ENCODE measurements at places on chromosomes 2 and 18. TPM values are rescaled to one million over a fixed set of nuclear protein-coding genes. Genes with fewer than 3 reads are reported as not detected.

The CCDC150 gene
- total RNA-seq, result 4.5 TPM

The COX5B gene
- total RNA-seq, result 351 TPM

The MBD1 gene
- 51.4 TPM for total RNA-seq

The PRSS56 gene
- total RNA-seq, result under 0.01 TPM

The IL37 gene
- not detected for total RNA-seq

The SIX3 gene
- total RNA-seq, result 1.2 TPM

The ATP5MC3 gene
- total RNA-seq, result 64.4 TPM

DNA sequence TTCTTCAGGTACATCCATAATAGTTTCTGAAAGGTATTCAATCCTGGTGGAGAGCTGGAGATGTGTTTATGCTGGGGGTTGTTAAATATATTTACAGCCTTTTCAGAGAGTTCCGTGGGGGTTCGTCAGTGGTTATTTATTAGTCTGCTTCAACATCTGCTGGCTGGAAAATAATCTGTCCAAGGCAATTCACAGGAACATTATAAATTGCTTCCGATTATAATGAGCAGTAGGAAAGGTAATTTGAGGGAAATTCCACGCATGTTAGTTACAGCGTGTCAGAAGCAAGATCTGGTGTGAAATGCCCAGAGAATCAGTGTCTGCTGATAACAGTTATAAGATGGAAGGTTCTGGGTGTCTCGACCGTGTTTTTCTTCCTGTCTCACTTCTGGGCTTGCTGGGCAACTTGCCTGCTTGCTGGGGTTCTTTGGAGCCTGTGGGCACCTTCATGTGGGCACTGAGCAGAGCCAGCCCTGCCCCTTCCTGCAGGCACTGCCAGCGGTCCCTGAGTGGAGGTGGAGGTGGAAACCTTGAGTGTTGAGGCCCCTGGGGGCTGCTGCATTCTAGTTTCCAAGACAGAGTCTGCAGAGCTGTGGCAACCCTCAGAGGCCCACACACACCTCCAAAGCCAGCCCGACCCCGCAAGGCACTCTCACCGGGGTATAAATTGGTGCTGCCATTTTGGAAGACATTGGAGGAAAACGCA lies 185.7 kb downstream of the FAM210A start:
- DNase-seq, result no peak

GRCh38 chr2:119338826-119339561 lies 27.6 kb downstream of the C2orf76 start:
- no peak for DNase-seq

DNA sequence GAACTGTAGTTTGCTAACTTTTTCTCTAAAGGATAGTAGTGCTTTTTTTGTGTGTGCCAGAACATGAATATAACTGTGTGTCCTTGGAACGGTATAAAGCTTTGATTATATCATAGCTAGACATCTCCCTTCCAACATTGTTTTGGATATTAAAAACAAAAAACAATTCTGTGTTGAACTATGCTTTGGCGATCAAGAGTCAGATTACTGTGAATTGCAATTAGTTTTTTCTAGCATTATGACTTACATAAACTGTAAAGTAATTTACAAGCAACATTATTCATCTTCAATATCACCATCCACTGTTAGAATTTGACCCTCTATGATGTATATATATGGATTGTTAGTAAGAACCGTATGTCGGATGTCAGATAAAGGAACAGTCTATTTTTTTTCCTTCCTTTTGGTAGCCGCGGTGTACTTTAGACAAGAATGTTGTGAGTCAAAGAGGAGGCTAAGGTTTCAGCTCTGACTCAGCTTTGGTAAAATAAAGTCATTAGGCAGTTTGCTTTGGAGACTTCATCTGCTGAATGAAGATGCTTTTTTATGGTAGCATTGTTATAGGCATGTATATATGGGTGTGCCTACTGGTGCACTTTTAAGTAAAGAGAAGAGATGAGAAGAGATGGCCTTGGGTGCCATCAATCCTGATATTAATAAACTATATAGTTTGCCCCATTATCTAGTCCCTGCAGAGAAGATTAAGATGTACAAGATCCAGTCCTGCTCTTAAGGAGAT lies 76.4 kb downstream of the LTBP1 start:
- DNase-seq, result no peak

DNA sequence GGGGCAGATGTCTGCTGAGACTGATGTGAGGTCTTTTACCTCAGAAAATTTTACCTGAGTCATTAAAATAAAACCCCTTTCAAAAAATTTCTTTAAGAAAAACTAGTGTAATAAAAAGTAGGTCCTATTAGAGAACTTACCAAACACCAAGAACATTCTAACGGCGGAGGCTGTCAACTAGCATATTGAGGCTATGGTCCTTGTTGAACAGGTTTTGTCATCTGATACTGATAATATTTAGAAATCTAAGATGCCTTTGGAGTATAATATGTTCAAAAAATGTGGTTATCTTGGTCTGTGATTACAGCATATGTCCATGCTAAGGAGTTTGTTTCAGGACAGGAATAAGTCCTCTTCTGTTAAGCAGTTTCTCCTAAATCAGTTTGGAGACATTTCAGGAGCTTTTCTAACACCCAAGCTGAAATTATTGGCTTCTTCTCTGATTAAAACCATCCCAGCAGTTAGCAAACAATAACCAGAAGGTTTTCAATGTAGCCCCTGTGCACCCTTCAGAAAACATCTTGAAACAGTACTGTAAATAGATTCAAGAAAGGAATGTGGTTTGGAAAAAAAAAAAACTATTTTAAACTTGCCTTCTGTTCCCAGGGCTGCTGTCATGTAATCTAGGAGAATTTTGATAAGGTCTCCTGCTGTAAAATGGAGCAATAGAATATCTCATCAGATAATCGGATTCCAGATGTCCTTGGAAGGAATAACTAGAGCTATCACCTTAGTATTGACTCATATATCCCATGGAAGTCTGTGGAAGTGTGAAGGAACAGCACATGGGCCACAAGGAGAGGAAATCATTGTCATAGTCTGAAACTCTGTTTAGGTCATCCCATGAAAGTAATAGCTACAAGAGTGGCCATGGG lies 58.7 kb upstream of the B3GNT2 start:
- no peak for DNase-seq

DNA sequence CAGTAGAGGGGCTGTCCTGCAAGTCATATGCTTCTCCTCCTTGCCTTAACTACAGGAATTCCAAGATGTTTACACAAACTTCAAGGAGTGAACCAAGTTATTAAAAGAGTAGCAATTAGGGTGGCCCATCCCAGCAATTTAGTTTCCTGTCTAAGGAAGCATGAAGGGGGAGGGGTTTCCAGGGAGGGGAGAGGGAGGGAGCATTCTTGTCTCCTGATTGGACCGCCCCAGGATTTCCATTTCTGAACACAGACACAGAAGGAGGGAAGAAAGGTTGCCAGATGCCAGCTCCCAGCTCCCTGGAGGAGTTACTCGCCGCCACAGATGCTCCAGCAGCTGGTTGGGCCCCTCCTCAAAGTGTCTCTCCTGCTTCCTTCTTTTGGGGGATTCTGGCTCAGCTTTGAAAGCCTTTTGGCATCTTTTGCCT lies 107.6 kb downstream of the TRIB2 start:
- no peak for DNase-seq
